Fibroblast of skin of right biceps (primary cell): ENCODE measurements at places on chromosomes 7 and 10.

- peak; percentile 34 for DNase-seq
Measured at GRCh38 chr10:178208-178607, 43.0 kb downstream of the ZMYND11 start.

DNA sequence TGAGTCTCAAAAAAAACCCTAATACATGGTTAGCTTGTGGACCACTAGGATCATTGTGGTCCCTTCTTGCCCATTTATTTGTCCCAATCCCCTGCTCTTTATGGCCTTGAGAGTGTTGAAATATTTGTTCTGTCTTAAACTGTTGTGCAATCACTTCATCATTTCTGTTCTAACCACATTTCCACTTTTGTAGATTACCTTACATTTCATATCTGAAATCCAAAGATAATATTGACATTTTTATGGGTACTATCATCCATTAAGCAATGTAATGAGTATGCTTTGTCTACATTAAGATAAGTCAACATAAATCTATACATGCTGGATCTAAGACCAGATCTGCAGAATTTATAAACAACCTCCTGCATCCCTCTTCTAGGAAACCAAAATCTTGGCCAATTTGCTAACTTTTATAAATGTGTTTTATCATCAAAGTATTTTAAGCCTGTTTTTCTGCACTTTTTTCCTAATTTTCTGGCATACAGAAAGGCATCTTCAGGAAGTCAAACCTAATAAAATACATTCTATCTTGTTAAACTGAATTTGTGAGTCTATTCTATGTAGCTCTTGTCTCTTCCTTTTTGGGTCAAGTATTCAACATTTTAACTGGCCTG, 359.4 kb upstream of the CELF2 start:
- peak; percentile 59 for DNase-seq

DNA sequence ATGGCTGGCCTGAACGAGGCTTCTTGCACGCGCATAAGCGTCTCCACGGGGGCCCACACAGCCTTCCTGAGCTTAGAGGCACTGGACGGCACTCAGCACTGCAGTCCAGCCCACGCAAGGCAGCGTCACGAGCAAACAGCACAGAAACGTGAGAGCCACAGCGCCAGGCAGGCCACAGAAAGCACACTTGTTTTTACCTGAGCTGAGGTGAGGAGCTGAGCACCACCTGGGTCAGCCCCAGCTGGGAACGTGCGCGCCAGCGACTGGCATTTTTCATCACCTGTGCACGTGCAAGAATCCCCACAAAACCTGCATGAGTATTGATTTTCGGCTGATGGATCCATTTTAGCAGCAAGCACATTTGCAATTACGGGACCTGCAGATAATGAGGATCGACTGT, 26.7 kb downstream of the IQCE start:
- no peak for DNase-seq

- DNase-seq = no peak
Measured at GRCh38 chr10:86591436-86591835, 62.9 kb upstream of the OPN4 start.

DNA sequence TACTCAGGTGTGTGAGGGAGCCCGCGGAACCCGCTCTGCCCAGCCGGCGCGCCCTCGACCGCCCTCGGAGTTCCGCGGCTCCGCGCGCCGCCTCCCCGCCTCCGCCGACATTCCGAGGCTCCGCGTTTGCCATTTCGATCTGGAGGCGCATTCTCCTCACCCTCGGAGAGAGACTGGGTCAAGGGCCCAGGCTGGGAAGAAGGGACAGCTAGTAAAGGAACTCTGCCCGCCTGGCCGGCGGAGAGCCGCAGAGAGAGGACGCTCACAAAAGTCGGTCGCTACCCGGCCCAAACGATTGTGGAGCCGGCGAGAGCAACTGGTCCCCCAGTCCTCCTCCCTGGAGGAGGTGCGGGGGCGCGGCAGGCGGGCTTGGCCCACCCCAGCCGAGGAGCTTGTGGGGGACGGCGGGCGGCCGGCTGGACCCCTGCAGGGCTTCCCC, 74.5 kb upstream of the LEP start:
- no peak for DNase-seq

- no peak for DNase-seq
Measured at GRCh38 chr7:140082770-140083169, 20.0 kb upstream of the PARP12 start.

DNA sequence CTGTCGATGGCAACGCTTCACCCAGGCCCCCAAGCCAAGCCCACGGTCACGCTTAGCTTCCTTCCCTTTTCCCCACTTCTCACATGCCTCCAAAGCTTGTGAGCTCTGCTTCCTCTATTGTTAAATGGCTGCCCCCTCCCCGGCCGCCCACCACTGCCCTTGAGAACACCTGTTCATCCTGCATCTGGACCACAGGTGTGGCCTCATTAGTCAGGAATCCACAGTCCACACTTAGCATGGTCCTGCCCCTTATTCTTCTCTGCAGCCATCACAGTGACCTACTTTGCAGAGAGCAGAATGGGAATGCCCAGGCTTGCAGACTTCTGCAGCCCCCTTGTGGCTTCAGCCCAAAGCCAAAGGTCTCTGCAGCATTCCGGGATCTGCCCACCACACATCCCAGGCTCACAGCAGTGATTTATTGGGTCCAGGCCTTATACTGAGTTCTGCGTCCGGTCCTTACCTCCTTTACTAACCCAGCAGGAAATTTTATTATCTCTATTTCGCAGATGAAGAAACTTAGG, 66.9 kb downstream of the PTPRE start:
- DNase-seq = no peak

- DNase-seq = no peak
Measured at GRCh38 chr7:79563821-79564522, 110.5 kb upstream of the MAGI2 start.

DNA sequence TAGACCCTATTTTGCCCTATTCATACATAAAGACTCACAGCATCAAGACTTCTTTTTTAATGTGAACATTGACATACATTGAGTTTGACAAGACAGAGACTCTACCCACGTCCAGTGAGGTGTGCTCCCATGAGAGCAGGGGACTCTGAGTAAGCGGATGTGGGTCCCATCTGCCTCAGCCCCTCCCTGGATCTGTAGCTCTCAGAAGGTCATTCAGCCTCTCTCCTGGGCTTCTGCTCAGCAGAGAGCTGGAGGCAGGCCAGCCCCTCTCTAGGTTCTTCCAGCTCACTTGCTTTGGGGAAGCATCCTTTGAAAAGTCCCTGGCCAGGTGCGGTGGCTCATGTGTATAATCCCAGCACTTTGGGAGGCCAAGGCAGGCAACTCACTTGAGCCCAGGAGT, 146.9 kb upstream of the ZMIZ1 start:
- DNase-seq = no peak

DNA sequence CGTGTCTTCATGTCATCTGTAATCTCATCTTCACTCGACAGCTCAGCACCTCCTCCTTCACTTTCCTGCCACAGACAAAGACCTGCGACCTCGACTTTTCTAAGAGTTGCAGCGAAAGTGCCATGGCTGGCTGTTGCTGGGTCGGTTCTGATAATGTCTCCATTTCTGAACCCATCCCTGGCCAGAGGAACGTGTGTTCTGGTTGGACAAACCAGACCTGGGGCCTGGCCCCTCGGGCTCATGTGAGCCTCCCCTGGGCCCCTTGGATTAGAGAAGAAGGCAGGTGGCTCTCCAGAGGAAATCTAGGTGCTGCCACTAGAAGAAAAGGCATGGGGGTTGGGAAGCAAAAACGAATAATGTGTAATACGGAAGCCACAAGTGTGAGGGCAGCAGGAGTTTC, 273.7 kb downstream of the GLRX3 start:
- no peak for DNase-seq

DNA sequence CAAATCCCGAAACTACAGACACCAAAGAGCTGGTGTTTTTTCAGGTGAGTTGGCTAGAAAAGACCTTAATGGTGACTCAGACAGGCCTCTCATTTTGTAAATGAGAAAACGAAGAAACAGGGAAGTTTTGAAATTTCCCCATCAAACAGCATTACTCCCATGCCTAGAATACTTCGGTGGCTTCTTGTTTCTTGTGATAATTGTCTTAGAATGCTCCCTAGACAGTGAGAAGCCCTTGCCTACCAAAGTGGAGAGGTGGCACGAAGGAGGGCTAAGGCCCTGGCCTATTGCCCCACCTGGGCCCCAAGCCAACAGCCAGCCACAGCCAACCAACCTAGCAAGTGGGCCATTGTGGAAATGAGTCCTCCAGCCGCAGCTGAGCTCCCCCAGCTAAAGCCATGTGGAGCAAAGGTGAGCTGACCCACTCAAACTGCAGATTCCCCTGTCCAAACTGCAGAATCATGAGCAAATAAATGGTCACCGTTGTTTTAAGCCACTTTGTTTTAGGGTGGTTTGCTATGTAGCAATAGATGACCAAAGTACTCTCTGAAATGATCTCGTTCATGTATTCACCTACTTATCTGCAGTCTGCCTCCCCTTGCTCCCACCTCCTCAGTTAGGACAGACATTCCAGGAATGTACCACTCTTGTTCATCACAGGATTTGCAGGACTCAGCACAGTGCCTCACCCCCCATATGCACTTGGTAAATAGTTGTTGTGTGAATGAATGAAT, 97.7 kb upstream of the FGFR2 start:
- no peak for DNase-seq

DNA sequence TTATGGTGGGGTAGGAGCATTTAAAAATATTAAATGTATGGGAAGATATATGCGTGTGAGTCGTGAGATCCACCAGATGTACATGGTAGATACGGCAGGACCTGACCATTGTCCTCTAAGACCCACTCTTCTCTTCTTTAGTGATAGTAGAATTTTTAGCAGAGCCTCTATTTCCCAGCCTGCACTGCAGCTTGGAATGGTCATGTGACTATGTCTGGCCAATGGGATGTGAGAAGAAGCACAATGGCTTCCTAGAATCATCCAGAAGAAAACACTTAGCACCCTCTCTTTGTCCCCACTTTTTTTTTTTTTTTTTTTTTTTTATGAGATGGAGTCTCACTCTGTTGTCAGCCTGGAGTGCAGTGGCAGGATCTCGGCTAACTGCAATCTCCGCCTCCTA, 86.6 kb upstream of the CYTH3 start:
- no peak for DNase-seq

DNA sequence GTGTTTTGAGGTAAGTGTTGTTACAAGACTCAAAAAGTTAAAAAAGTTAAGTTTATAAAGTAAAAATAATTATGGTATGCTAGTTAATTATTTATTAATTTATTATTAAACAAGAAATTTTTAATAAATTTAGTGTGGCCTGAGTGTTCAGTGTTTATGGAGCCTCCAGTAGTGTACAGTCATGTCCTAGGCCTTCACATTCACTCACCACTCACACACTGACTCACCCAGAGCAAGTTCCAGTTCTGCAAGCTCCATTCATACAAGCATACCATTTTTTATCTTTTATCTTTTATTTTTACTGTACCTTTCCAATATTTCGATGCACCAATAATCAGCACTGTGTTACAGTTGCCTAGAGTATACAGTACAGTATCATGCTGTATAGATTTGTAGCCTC, 381.2 kb upstream of the MGMT start:
- peak; percentile 20 for DNase-seq

GRCh38 chr7:137360087-137360679, 16.6 kb upstream of the PTN start:
- DNase-seq = peak; percentile 10

- DNase-seq = no peak
Measured at GRCh38 chr7:138924501-138925225, 56.5 kb downstream of the KIAA1549 start.

DNA sequence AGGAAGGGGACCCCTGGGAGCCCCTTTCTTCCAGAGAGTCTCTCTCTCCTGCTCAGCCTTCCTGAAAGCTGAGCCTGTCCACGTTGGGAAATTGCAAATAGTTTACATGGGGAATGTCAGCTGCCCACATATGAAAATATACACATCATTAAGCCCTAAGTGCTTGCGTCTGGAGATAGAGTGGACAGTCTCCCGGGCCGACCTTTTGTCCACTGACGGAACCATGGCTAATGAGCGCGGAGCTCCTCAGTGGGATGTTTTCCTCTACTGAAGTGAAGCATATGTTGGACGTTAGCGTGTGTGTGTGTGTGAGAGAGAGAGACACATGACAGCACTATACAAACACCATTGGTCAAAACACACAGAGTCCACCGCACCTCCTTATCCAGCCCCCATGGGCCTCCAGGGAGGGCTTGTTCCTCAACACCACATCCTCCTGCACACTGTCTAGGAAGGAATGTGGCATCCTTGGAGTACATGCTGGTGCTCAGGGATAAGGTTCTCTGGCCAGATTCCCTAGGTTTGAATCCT, 128.4 kb downstream of the RGS10 start:
- DNase-seq = peak; percentile 61
